CD4-positive, alpha-beta T cell treated with Interleukin-10 for 1 hour (primary cell): ENCODE measurements at places on chromosomes 7 and 10.

- DNase-seq: no peak
Observed at GRCh38 chr7:70053989-70054388, 455.7 kb downstream of the AUTS2 start.

DNA sequence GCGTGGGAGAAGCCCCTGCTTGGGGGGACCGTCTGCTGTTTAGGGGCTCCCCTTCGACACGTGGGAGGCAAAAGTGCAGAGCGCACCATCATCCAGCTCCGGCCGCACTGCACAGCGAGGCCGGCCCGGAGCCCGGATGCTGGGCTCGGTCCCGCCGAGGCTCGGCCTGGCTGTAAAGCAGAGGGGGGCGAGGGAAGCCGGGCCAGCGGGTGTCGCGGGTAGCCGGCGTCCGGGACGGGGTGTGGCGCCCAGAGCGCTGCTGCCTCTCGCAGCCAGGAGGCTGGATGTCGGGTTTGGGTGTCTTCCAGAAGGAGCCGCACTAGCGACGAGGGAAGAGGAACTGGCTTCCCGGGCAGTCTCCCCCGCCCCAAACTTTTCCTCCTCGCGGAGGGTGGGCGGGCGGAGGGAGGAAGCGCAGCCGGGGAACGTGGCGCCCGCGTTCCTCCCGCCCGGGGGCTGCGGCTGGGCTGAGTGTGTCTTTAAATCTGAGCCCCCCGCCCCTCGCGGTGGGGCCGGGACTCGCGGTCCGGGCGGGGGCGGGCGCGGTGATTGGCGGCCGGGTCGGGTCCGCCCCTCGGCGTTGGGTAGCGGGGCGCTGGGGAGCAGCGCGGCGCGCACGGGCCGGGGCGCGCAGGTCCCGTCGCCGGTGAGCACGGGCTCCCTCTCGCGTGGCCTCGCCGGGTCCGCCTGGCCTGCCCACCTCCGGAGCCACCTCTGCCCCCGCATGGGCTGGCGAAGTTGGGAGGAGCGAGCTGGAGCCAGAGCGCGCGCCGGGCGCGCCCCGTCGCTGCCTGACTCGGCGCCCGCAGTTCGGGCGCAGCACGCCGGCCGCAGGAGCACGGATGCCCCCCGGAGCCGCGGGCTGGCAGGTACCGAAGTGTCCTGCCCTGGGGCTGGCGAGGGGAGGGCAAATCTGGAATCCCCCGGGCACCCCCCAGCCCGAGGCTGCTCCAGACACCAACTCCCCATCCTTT is at the start of gene PALD1:
PALD1 (plus strand) TSS at position 577 of the 974 bp plus-strand sequence. CDS start 47,185 bp downstream, outside the sequence.
- peak; percentile 24 for DNase-seq

GRCh38 chr7:107463139-107464078 is 6.4 kb upstream of the GPR22 start:
- peak; percentile 54 for DNase-seq

DNA sequence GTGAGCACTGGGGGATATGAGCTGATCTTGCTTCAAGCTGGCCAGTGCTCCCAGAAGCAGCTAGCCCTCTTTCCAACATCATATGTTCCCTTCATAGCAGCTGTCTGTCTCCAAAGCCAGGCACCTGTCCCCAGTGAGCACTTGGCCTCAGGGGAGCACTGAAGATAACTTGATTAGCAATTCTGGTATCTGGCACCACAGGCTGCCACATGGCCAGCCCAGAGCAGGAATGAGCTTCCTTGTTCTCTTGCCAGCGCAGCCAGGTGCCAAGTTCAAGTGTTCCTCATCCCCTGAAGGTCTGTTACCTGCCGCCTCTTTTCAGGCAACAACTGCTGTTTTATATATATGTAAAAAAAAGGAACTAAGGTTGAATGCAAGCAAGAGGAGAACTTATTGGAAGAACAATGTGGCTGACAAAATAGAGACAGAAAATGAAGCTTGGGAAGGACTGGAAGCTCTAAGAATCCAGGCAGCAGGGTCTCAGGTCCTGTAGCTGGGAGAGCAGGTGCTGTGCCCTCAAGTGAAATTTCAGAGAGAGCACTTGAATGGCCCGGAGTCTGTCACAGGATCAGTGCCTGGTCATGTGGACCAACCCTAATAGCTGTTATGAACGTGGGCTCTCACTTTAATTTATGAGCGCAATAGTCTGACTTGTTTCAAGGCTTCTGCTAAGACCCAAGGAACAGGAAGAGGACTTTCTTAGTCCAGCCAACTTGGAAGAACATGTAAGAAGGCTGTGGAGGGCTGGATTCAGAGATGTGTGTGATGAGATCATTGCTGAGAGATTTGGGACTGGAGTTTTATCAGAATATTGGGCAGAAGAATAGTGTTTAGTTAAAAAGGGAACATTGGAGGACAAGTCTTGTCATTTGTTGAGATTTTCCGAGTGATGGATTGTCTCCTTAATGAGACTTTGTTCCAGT is 267.2 kb downstream of the GLRX3 start:
- DNase-seq: no peak

DNA sequence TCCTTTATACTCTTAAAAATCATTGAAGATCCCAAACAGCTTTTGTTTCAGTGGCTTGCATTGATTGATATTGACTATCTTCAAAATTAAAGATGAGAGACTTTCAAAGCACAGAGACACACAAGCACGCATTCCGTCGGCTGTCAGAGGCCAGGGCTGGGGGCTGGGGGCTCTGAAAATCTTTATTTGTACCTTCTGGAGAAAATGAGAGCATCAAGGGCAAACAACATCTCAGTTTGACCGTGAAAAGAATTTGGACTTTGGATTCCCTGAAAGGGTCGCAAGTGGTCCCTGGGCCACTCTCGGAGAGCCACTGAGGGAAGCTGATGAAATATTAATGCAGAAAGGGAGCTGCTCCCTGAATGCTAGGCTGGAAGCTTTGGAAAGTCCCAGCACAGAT is 96.4 kb downstream of the CHST15 start:
- no peak for DNase-seq

DNA sequence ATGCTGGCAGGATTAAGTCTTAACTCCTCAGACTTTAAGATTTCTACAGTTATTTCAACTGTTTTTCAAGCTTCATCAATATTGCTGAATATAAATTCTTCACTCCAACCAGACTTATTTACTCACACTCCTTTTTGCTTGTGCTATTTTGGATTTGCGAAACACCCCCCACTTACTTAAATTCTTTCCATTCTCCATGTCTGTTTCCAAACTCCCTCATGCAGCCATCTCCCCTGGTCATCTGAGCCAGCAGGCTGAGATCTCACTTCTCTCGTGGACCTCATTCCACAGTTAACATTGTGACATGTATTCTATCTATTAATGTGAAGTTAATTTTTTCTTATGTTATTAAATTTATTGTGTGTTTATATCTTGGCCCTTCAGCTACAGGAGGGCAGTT is 188.9 kb upstream of the HDAC9 start:
- DNase-seq: no peak

GRCh38 chr10:1217237-1217587 is 161.0 kb downstream of the WDR37 start:
- no peak for DNase-seq

GRCh38 chr7:157550300-157551275 is 213.8 kb downstream of the DNAJB6 start:
- no peak for DNase-seq

DNA sequence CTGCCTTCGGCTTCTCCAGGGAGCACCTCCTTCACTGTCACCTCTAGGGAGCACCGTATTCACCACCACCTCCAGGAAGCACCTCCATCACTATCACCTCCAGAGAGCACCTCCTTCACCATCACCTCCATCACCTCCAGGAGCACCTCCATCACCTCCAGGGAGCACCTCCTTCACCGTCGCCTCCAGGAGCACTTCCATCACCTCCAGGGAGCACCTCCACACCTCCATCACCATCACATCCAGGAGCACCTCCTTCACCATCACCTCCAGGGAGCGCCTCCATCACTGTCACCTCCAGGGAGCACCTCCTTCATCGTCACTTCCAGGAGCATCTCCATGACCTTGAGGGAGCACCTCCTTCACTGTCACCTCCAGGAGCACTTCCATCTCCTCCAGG is 102.3 kb downstream of the DNAJB6 start:
- no peak for DNase-seq

- no peak for DNase-seq
Observed at GRCh38 chr10:118970770-118971169, 58.7 kb upstream of the NANOS1 start.

- DNase-seq: no peak
Observed at GRCh38 chr7:29147821-29148220, 1.5 kb upstream of the CPVL start.

GRCh38 chr7:85041605-85042216 is 145.1 kb downstream of the SEMA3D start:
- DNase-seq: no peak
